Sigmoid colon (tissue), 7 donors: ENCODE measurements at places on chromosomes 2 and 18.

- DNase-seq, result no peak
Observed at GRCh38 chr2:154700136-154700535, 1.6 kb downstream of the KCNJ3 start.

DNA sequence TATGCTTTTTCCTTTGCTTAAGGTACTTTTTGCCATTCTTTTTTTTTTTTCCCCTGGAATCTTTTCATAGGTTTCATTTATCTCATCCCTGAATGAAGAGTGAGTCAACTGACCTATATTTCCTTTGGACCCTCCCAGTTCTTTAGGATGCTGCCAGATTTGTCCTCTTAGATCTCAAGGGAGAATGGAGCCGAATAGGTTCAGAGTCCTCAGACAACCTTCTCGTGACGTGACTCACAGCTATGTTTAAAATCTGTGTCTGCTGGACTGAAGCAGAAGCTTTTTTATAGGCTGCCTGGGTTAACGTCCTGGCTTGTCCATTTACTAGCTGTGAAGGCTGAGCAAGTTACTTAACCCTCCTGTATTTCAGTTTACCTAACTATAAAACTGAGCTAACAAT lies 358.6 kb downstream of the DLGAP1 start:
- DNase-seq, result no peak

DNA sequence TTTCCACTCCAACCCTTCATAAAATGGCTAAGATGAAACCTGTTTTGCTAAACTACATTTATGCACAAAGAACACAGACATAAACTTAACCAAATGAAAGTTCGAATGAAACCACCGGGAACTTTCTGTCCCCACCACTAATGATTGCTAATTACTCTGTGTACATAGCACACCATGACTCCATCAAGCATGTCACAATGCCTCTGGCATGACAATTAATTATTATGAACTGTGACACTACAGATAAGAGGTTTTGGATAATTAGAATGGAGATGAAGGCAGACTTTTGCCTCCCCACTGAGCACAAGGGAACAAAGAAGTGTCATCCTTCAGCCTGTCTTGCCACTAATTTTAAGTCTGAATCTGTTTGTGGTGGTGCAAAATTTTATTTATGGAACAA lies 1.5 kb downstream of the DAPL1 start:
- DNase-seq, result no peak

- peak; percentile 99 for DNase-seq
Observed at GRCh38 chr2:237291138-237291792, 122.7 kb downstream of the COL6A3 start.

- DNase-seq, result no peak
Observed at GRCh38 chr18:62371436-62371835, 46.3 kb downstream of the TNFRSF11A start.

DNA sequence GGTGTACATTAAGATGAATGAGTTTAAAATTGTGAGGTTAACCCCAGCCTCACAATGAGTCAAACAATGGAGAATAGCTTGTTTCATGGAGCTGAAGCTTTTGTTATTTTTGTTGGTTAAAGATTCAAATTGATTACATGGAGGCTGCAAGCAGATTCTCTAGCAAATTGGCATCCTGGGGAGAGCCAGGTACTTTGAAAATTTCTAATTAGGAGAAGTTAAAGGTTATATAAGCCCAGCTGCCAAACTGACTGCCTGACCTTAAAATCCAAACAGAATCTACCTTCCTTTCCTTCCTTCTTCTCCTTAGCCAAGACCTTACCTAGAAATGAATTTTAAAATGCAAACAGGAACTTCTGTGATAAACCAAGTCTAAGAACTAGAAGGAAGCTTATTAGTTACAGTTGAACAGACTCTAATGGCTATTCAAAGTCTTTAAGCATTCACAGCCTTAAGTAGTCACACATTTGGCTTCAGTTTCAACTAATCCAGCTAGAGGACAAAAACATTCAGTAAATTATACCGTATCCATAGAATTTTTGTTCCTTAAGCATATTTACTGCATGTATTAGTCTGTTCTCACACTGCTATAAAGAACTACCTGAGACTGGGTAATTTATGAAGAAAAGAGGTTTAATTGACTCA lies 31.5 kb upstream of the PGAP1 start:
- no peak for DNase-seq

- peak; percentile 46 for DNase-seq
Observed at GRCh38 chr2:240205348-240205747, 64.9 kb upstream of the OTOS start.

GRCh38 chr2:206218796-206219499 lies 55.5 kb upstream of the ZDBF2 start:
- no peak for DNase-seq
